GM12892 (cell line): ENCODE measurements at places on chromosomes 13 and 19.

DNA sequence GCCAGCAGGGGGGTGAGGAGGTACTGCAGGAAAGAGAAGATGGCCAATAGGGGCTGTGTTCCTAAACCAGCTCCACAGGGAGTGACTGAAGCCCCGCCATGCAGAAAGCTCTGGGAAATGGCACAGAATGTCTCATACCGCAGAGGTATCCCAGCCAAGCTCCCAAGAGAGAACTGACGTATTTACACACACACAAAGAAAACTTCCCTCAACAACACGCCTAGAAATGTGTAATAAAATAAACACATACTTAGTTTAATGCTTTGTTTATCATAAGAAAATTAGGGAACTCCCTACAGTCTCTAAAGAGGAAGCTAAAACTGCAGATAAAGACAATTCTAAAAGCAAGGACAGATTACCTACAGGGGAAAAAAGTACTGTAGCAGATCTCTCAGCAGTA, 40.0 kb downstream of the ESD start:
- DNase-seq, result no peak

DNA sequence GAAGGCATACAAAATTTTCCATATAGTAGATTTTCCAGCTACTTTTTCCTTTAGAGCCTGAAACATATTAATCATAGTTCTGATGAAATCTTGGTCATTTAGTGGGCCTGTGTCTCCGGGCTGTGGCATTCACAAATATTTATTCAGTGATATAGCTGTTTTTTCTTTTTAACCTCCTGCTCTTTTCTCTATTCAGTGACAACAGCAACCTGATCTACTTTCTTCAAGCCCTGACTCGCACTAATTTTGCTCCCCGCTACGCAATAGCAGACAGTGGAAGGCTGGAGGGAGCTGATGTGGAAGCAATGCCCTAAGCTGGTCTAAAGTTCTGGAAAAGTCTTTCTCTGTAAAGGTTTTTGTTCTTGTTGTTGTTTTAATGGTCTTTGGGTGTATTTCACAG, 289.7 kb downstream of the SLITRK6 start:
- no peak for DNase-seq

- peak; percentile 84 for DNase-seq
Observed at GRCh38 chr19:48391100-48392005, at the start of gene KDELR1. Gene KDELR1 (minus strand): TSS chr19:48391551. CDS start chr19:48391358, 193 bp downstream.

DNA sequence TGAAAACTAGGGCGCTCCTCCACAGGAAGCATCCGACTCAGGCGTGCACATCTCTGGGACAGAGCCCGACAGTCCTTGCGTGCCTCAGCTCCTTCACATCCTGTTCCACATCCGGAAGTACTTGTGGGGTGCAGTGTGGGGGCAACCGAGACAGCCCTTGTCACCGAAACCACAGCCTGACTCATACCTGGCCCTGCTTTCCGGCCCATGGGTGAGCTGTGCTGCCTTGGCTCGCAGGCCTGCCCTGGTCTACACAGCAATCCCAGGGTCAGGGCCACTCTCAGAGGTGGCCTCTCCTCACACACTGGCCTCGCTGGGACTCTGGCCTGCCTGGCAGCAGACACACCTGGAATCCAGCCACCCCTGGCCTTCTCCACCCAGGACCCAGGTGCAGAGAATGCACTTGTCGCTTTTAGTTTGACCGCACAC, 100.4 kb downstream of the STK24 start:
- DNase-seq, result peak; percentile 90

DNA sequence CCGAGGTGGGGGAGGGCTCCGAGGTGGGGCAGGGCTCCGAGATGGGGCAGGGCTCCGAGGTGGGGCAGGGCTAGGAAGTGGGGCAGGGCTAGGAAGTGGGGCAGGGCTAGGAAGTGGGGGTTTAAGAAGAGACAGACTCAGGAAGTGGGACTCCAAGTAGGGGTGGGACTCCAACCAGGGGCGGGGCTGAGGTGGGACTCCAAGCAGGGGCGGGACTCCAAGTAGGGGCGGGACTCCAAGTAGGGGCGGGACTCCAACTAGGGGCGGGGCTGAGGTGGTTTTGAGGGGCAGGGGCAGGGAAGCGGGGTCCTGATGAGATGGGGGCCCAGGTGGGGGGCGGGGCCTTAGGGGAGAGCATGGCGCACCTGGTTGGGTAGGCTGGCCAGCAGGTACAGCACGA, 13.6 kb downstream of the CFD start:
- peak; percentile 86 for DNase-seq

DNA sequence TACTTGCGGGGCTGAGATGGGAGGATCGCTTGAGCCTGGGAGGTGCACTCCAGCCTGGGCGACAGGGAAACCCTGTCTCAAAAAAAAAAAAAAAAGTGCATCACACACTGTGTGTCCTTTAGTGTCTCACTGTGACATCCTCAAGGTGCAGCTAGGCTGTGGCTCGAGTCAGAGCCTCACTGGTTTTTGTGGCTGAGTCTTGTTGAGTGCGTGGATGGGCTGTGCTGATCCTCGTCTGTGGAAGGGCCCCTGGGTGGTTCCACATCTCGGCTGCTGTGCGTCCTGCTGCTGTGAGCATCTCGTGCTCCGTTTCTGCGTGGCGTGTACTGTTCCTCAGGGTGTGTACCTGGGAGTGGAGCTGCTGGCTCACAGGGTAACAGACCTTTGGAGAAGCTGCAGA, 11.2 kb downstream of the STK11 start:
- DNase-seq, result no peak

GRCh38 chr13:71587817-71588216, 279.2 kb downstream of the DACH1 start:
- DNase-seq, result no peak

DNA sequence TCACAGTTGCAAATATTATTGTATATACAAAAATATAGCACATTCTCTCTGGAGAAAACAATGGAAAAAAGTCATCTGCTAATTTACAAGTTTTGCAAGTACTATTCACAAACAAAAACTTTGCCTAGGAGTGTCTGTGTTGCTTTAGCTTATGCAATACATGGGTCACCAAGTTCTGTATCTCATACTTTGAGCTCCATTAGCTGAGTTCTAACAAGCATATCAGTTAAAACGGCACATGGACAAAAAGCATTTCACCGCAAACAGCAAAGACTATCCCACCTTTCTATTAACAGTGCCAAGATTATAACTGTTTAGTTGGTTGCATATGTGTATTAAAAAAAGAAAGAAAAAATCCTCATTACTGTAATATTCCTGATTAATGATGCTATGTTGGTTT, 4.6 kb downstream of the SPRY2 start:
- no peak for DNase-seq

DNA sequence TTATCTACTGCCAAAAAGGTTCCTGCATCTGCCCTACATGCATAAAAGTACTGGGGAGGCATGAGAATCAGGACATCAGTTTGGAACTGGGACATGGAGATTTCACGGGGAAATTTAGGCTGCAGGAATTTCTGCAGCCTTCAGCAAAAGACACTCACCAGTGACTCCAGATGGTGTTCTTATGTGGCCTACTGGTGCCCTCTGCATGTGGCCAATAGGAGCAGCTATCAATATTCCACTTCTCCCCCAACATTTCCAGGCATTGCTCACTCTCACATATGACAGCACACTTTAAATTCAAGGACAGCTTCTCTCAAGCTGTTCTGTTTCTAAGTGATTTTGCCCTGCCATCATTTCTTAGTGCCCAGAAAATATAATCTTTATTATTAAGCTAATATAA, 570.5 kb upstream of the ARGLU1 start:
- DNase-seq, result no peak

DNA sequence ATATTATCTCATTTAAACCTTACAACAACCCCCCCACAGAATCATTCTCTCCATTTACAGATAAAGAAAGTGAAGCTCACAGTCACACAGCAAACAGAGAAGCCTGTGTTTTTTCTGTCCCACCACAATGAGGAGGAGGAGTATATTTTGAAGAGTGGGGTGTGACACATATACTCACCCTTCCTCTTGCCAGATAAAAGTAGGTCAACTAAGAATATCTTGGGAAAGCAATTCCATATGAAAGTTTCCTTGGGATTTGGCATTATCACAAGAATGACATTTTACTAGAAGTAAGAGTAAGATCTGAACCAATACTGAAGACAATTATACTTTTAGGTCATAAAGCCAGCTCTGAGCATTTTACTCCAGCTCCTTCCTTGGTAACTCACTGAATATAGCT, 287.5 kb upstream of the HTR2A start:
- no peak for DNase-seq

DNA sequence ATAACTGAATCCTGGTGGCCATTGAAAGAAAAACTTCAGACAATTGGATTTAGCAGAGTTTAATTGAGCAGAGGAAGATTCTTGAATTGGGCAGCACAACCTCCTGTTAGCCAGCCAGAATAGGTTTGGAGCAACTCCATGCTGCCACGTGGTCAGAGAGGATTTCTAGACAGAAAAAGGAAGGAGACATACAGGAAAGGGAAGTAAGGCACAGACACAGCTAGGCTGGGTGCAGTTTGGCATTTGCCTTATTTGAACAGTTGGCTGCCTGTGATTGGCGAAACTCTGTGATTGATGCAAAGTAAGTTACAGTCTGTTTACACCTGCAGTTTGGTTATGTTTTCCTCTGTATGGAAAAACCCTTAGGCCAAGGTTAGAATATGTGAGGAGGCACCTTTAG, 85.8 kb upstream of the SPATA13 start:
- DNase-seq, result no peak

DNA sequence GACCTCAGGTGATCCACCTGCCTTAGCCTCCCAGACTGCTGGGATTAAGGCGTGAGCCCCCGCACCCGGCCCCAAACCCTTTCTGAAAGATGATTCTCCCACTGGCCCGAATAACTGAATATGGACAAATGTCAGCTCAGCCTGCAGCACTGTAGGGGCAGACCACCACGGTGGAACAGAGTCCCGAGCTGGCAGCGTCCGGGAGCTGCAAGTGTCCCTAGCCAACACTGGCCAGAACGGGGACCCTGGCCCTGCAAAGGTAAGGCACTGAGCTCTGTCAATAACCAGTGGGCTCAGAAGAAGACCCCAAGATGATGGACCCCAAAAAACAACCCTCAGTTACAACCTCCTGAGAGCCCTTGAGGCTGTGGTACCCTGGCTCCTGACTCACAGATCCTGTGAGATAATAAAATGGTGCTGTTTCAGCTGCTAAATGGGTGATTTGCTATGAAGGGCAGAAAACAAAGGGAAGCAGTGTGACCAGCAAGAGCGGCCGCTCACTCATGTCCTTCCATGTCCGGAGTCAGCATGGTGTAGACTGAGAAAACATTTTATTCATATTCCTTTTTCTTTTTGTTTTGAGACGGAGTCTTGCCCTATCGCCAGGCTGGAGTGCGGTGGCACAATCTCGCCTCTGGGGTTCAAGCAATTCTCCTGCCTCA, 1.6 kb downstream of the LSM7 start:
- no peak for DNase-seq

DNA sequence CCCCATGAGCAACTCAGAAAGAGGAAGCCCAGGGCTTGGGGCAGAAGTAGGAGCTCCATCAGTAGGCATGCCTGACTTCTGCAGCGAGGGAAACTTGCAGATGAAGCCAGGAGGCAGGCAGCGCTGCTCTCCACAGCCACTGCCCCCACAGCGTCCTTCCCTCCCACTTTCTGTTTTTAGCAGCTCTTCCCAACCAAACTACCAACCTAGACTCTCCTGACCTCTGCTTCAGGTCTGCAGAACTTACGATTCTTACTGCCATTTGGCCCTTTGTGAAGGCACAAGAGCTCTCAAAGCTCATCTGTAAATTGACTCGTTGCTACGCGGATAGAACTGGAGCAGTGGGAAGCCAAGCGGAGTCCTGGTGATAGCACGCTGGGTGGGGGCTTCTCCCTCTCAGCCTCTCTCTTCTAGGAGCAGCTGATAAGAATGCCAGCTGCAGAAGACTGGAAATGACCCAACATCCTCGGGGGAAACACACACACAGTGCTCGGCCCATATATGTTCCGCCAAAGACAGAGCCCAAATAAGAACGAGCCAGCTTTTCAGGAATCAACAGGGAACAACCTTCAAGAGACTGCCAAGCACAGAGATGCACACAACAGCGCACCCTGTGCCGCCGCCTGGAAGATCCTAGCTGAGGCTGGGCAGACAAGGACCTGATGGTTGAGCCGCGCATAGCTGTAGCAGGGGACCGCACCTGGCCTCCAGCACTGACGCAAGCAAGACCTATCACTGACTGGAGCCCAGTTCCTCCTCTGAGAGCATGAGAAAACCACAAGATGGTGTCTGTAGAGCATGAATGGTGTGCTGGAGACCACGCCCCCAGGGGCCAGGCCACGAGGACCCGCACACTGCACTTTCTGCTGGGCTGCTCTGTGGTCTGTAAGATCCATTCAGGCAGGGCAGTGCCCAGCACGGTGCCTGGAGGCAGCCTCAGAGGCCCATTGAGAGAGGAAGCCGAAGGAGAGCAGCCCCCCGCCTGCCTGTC, 15.9 kb upstream of the SLC35E1 start:
- peak; percentile 70 for DNase-seq

GRCh38 chr13:92900446-92900845, 326.2 kb upstream of the GPC6 start:
- no peak for DNase-seq

GRCh38 chr13:33392794-33393405, 107.3 kb upstream of the STARD13 start:
- no peak for DNase-seq

DNA sequence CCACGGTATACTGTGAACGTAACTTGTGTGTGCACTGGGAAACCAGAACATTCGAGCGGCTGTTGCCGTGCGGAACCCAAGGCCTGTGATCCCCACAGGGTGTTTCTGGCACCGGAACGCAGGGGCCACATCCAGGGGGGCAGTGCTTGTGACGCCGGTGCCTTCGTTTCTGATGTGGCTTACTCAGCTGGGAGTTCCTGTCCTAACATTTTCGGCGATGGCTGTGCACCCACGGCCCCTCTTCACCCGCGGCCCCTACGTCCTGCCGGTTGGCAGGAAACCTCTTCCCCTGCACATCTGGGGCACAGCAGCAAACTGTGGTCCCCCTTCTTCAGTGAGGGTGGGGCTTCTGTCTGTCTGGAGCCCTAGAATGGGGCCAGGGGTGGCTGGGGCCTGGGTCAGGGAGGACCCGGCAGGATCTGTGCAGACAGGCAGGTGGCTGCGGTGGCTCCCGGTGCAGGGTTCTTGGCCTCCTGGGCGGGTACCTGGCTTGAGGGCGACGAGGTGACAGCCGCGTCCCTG, 26.2 kb downstream of the CSNK1G2 start:
- no peak for DNase-seq

DNA sequence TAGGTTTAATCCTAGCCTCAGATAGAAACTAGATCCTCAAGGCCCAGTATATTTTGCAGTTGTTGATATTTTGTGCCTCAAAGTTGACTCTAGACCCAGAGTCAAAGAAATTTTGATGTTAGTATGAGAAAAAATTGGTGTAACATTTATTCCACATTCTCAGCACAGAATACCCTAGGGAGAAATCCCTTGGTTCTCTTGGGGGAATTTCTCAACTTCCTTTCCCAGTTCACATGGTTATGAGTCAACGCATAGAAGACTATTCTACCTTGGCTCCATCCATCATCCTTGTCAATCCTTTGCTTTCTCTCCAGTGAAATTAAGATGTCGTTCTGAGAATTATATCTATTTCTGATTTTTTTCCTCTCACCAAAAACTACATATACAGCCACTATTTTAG, 145.3 kb downstream of the POSTN start:
- DNase-seq, result no peak

DNA sequence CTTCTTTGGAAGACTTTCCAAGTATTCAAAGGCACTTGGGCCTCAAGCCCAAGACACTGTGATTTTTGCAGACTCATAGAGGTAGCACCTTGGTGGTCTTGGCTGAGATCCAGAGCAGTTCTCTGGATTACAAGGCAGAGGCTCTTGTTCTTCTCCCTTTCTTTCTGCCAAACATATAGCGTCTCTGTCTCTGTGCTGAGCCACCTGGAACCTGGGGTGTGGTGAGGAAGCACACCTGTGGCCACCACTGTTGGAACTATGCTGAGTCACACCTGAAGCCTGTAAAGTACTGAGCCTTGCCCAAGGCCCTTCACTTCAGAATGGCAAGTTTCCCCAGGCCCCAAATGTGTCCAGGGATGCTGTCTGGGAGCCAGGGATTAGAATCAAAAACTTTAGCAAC, 127.5 kb downstream of the FREM2 start:
- DNase-seq, result no peak
